Spinal cord (tissue), 10 donors: ENCODE measurements at places on chromosomes 1 and 21. TPM values are rescaled to one million over a fixed set of nuclear protein-coding genes. Genes with fewer than 3 reads are reported as not detected.

DNA sequence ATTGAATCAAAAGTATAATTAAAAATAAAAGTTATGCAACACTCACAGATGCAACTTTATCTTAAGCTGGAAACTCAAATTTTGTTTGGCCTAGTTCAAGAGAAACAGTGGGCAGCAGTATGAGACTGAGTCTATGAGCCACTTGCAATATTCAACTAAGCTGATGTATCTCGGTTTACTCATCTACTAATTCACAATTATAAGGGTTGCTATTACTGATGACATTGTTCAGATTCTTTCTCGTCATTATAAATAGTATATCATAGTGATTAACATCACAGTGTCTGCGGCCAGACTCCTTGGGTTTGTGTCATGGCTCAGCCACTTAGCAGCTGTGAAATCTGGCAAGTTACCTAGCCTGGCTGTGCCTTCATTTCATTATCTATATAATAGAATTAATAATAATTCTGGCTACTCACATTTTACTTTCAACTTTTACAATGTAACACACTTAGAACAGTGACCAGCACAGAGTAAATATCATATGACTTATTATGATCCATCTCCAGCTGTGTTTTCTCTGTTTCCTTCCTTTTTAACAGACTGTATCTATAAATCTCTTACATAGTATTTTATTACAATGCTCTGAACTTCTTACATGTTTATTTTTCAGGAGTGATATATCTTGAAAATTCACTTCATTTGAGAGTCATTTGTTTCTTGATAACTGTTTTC, 194.3 kb upstream of the RGS18 start:
- no peak for DNase-seq

Gene LRRC38
- total RNA-seq: 1.7 TPM

- no peak for DNase-seq
These were observed 406.7 kb downstream of the SIPA1L2 start for GRCh38 chr1:232223183-232223708.

- no peak for DNase-seq
These were observed 95.0 kb upstream of the MROH9 start for GRCh38 chr1:170840371-170840770.

- DNase-seq: no peak
These were observed 17.5 kb upstream of the TFF3 start for GRCh38 chr21:42332557-42333317.

DNA sequence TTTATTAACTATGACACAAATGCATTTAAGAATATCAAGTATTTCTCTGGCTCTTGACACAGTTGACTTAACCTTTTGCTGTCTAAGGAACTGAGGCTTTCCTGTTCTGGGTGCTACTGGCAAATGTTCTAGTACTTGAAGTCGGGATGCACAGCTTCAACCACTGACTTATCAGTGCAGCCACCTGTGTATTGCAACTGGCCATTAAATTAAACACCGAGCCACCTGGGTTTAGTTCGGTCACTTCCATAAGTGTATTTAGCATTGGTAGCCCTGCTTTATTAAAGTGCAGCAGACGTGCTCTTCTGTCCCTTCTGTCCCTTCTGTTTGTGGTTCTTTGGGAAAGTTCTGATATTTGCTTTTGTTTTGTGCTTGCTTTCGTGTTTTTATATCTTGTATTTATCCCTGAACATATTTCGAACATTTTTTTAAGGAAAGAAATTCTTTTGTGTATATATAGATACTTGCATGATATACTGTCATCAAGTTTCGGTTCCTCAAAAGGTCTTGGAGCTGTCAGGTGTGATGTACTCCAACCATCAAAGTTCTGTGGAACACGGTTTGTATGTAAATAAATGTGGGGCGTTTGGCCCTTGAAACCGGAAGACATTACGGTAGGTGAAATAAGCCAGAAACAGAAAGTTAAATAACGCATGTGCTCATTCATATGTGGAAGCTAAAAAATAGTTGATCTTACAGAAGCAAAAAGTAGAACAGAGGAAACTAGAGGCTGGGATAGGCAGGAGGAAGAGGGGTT, 297.9 kb upstream of the GREM2 start:
- no peak for DNase-seq
